ENCODE measurements at places on chromosomes 7 and 10. TPM values are rescaled to one million over a fixed set of nuclear protein-coding genes. Genes with fewer than 3 reads are reported as not detected.

The VWDE gene
- not detected for total RNA-seq

The MYOZ1 gene
- 0.20 TPM for total RNA-seq

The EXOSC1 gene
- 25.4 TPM for total RNA-seq

The TUBGCP2 gene
- total RNA-seq = 64.7 TPM

The MYPN gene
- 2.3 TPM for total RNA-seq

The SDK1 gene
- 0.78 TPM for total RNA-seq

The DYDC2 gene
- not detected for total RNA-seq

The FAM221A gene
- 1.5 TPM for total RNA-seq

The TET1 gene
- total RNA-seq = 5.2 TPM

The GET4 gene
- 19.4 TPM for total RNA-seq

The CASD1 gene
- total RNA-seq = 10.8 TPM

The INPP5A gene
- 20.1 TPM for total RNA-seq

The PRKCQ gene
- total RNA-seq = not detected

Measured in smooth muscle cell of the pulmonary artery (primary cell).